CD4-positive, alpha-beta memory T cell (primary cell): ENCODE measurements at places on chromosomes 1 and 21. TPM values are rescaled to one million over a fixed set of nuclear protein-coding genes. Genes with fewer than 3 reads are reported as not detected.
A peak's percentile ranks its signal among the peaks of the same experiment; 100 is the strongest.

Gene HHIPL2
- polyA plus RNA-seq = not detected

GRCh38 chr1:191618181-191618580 is 540.1 kb upstream of the RGS18 start:
- H3K4me1 ChIP-seq = no peaks in the 10 kb centered on the region
- no peak overlapping the region for H3K27ac ChIP-seq
- H3K36me3 ChIP-seq = no peaks in the 10 kb centered on the region
- no peaks in the 10 kb centered on the region for H3K27me3 ChIP-seq
- no peak overlapping the region for H3K4me3 ChIP-seq
- no peak for DNase-seq

Gene IGSF5
- not detected for polyA plus RNA-seq

Gene PRELP
- polyA plus RNA-seq = not detected

DNA sequence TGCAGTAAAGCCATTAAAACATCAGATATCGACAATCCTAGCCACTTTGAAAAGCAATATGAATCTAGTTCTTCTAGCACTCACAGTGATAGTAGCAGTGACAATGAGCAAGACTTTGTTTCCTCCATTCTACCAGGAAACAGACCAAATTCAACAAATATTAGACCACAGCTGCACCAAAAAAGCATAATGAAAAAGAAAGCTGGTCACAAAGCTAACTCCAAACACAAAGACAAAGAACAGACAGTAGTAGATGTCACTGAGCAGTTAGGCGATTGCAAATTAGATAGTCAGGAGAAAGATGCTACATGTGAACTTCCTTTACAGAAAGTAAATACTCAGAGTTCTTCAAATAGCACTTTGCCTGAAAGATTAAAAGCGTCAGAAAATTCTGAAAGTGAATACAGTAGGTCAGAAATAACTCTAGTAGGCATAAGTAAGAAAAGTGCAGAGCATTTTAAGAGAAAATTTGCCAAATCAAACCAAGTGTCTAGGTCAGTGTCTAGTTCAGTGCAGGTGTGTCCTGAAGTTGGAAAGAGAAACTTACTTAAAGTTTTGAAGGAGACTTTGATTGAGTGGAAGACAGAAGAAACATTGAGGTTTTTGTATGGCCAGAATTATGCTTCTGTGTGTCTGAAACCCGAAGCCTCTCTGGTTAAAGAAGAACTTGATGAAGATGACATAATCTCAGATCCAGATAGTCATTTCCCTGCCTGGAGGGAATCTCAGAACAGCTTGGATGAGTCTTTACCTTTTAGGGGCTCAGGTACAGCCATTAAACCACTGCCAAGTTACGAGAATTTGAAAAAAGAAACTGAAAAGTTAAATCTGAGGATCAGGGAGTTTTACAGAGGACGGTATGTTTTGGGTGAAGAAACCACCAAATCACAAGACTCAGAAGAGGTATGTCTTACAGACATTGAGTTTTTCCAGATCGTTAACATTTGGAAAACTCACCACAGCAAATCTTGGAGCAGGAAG is 24.9 kb downstream of the RPAP2 start:
- H3K4me3 ChIP-seq = peak overlapping the region; percentile 2
- H3K27me3 ChIP-seq = no peaks in the 10 kb centered on the region
- DNase-seq = no peak

DNA sequence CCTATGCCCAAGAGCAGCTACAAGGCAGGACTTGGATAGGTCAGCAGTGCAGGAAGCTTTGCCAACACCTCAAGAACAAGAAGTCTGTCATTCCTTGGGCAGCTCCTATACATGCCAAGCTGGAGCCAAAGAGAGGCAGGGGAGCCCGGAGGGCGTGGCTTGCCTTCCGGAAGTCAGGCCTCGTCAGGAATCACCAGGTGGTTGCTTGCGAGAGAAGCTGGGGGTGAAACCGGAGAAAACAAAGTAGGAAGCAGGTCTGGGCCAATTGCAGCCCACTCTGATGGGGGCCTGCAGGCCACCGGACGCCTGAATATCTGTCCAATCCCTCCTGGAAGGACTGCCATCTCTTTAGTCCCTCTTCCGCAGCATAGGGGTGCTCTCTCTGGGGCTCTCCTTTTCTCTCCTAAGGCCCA is 794 bp upstream of the FAM76A start:
- H3K4me1 ChIP-seq = peaks cover 16% of the 10 kb centered on the region
- H3K27ac ChIP-seq = peak overlapping the region; percentile 71
- H3K4me3 ChIP-seq = no peak overlapping the region
- peaks cover 11% of the 10 kb centered on the region for H3K36me3 ChIP-seq
- DNase-seq = peak; percentile 10

GRCh38 chr1:24996456-24996855 is 66.4 kb upstream of the RUNX3 start:
- H3K27me3 ChIP-seq = no peaks in the 10 kb centered on the region
- DNase-seq = no peak
- H3K36me3 ChIP-seq = no peaks in the 10 kb centered on the region
- no peak overlapping the region for H3K4me3 ChIP-seq
- H3K27ac ChIP-seq = no peak overlapping the region
- peaks cover 63% of the 10 kb centered on the region for H3K4me1 ChIP-seq

DNA sequence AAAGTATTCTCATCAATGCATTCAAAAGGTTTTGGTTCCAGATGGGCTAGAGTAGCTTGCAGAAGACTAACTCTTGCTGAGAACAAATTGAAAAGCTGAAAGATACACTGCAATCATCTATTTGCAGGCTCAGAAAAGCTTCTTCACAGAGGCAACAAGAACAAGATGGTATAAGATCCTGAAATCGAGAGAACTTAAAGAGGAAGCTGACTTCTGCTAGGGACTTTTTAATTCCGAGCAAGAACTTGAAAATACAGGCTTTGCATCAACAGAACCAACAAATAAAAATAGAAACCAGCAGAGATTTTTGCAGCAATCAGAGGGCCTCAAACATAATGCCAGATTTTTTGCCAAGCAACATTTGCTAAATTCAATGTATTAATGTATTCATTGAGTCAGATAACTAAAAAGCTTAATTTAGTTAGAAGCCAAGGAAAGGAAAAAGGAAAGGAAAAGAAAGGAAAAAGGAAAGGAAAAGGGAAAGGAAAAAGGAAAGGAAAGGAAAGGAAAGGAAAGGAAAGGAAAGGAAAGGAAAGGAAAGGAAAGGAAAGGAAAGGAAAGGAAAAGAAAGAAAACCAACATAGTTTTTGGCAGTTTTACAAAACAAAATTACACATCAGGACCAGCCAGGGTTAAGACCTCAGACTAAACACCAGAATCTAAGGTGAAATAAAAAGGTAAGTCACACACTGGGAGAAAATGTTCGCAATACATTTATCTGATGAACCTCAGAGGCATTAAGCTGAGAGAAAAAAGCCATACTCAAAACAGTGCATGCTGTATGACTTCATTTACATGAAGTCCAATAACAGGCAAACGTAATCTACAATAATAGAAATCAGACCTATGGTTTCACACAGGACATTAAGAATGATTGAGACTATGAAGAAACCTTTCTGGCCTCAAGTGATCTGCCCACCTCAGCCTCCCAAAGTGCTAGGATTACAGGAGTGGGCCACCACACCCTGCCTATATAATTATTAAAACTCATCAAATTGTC is 42.6 kb downstream of the FAF1 start:
- no peak overlapping the region for H3K4me3 ChIP-seq
- no peak for DNase-seq
- H3K36me3 ChIP-seq = no peaks in the 10 kb centered on the region

Gene SVBP
- 48.0 TPM for polyA plus RNA-seq

DNA sequence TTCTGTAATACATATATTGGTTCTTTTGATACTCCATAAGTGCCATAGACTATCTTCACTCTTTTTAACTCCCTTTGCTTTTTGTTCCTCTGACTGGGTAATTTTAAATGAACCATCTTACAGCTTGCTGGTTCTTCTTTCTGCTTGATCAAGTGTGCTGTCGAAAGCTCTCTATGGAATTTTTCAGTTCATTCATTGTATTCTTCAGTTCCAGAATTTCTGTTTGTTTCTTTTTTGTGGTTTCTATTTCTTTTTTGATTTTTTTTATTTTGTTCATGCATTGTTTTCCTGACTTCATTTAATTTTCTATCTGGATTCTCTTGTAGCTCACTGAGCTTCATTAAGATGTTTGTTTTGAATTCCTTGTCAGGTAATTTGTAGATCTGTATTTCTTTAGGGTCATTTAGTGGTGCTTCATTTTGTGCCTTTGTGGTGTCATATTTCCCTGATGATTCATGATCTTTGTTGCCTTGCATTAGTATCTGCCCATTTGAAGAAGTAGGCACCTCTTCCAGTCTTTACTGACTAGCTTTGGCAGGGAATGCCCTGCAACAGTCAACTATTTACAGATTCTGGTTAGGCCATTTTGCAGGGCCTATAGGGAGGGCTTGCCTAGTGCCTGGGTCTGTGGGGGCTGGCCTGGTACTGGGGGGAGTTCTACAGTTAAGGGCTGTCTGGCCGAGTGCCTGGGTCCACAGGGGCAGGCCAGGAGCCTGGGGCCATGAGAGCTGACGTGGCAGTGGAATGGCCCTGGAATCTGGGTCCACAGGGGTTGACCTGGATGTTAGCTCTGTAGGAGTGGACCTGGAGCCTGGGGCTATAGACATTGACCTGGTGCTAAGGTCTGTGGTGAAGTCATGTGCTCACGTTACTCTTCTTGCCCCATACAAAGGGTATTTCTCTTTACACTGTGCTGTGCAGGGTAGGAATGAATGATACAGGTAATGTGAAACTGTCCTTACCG is 89.7 kb downstream of the MAGI3 start:
- no peaks in the 10 kb centered on the region for H3K36me3 ChIP-seq
- no peak for DNase-seq
- H3K4me3 ChIP-seq = no peak overlapping the region
- H3K27ac ChIP-seq = no peak overlapping the region

DNA sequence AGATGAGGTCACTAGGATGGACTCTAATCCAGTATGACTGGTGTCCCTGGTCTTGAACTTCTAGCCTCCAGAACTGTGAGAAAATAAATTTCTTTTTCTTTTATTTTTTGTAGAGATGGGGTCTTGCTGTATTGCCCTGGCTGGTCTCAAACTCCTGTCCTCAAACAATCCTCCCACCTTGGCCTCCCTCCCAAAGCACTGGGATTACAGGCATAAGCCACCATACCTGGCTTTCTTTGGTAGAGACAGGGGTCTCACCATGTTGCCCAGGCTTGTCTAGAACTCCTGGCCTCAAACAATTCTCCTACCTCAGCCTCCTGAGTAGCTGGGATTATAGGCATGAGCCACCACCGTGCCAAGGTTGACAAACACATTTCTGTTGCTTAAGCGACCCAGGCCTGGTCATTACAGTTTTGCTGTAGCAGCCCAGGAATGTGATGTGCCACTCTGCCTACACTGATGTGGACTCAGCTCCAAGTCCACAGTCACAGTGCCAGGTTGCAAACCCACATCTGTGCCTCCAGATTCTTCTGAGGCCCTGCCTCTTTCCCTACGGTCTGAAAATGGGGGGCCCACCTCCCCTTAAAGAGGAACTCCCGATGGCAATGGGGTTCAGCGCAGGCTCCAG is 15.9 kb downstream of the PYCR2 start:
- no peak for DNase-seq
- H3K4me1 ChIP-seq = peaks cover 28% of the 10 kb centered on the region
- no peaks in the 10 kb centered on the region for H3K27me3 ChIP-seq
- H3K4me3 ChIP-seq = no peak overlapping the region
- H3K36me3 ChIP-seq = no peaks in the 10 kb centered on the region

DNA sequence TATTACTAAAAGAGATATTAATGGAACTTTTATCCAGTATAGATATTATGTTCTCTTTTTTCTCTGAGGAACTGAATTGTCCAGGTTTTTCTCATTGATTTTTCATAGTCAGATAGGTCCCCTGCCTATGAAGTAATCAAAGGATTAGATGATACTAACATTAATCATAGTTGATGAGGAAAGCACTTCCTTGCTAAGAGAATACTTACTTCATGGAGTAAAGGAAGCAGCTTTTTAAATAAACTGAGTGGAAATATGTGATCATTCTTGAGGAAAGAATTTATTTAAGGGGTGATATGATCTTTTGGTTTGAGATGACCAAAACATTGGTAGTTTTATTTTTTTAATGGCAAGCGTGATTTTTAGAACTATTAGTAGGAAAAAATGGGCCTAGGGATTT is 58.9 kb downstream of the SWT1 start:
- no peak overlapping the region for H3K4me3 ChIP-seq
- no peak for DNase-seq
- H3K4me1 ChIP-seq = no peaks in the 10 kb centered on the region
- H3K27me3 ChIP-seq = no peaks in the 10 kb centered on the region
- H3K27ac ChIP-seq = no peak overlapping the region
- no peaks in the 10 kb centered on the region for H3K36me3 ChIP-seq

GRCh38 chr1:192311281-192311680 is 5.5 kb upstream of the RGS21 start:
- H3K36me3 ChIP-seq = no peaks in the 10 kb centered on the region
- DNase-seq = no peak
- H3K27me3 ChIP-seq = no peaks in the 10 kb centered on the region
- no peak overlapping the region for H3K27ac ChIP-seq
- no peak overlapping the region for H3K4me3 ChIP-seq
- no peaks in the 10 kb centered on the region for H3K4me1 ChIP-seq

- peak overlapping the region; percentile 58 for H3K4me3 ChIP-seq
- H3K27ac ChIP-seq = peak overlapping the region; percentile 55
- no peaks in the 10 kb centered on the region for H3K36me3 ChIP-seq
- H3K27me3 ChIP-seq = no peaks in the 10 kb centered on the region
Measured at GRCh38 chr1:24745711-24746413, 615 bp downstream of the CLIC4 start.

Gene KLF17
- polyA plus RNA-seq = not detected

DNA sequence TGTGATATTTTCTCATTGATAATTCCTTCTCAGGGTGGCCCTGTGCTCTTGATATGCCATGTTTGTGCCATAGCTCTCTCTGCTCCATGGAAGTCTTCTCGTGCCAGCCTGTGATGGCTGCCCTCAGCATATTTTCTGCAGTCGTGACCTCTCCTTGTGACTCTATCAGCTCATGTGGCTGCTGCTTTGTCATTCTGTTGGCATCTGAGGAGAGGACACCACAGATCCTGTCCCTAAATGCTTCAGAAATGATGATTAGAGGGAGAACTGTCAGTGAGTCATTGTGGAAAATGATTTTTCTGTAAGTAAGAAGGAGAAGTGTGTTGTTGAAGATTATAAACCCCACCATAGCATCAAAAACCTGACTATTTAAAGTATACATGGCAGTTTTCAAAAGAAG is 286.0 kb downstream of the ADGRL2 start:
- H3K4me1 ChIP-seq = no peaks in the 10 kb centered on the region
- H3K4me3 ChIP-seq = no peak overlapping the region
- no peak for DNase-seq
- H3K27me3 ChIP-seq = no peaks in the 10 kb centered on the region

Gene SPATA17
- not detected for polyA plus RNA-seq

GRCh38 chr1:173580071-173580470 is 22.8 kb downstream of the SLC9C2 start:
- H3K36me3 ChIP-seq = no peaks in the 10 kb centered on the region
- H3K4me3 ChIP-seq = no peak overlapping the region
- no peaks in the 10 kb centered on the region for H3K27me3 ChIP-seq
- no peaks in the 10 kb centered on the region for H3K4me1 ChIP-seq
- no peak overlapping the region for H3K27ac ChIP-seq
